ENCODE measurements at places on chromosomes 12 and 14.

DNA sequence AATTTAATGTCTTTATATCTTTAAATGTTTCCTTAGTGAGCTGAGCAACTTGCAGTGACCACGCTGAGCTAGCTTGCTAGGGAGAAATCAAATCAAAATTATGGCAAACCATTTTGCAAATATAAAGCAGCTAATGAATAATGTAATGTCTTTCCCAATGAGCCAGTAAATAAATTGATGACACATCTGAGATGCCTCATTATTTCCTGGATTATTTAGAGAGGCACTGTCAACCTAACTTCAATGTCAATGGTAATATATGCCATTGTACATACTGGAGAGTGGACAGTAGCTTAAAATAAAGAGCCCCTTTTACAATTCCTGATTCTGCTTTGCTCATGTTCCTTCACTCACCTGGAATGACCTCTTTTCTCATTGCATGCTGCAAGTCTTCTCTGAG lies 182.6 kb downstream of the PHLDA1 start:
- DNase-seq, result no peak

- no peak for DNase-seq
Measured at GRCh38 chr14:53532853-53533252, 379.7 kb upstream of the DDHD1 start.

GRCh38 chr14:101763941-101764709 lies 2.6 kb downstream of the PPP2R5C start:
- no peak for DNase-seq

GRCh38 chr12:42468921-42469320 lies 120.6 kb downstream of the PRICKLE1 start:
- no peak for DNase-seq

DNA sequence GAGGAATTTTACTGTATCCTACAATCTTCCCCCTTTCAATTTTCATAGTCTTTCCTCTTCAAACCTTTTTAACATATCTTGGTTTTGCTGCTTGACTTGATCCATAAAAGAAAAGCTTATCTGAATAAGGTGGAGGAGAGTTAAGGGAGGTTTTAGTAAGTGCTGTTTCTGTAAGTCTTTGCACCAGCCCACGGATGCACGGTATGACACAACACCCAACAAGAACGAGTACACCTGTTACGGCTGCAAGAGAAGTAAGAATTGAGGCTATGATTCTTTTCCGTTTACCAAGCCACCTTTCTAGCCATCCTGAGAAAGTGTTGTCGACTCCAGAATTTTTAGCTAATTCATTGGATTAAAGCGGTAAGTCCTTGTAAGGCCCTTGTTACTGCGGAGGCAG lies 26.1 kb upstream of the CPNE8 start:
- DNase-seq, result no peak

DNA sequence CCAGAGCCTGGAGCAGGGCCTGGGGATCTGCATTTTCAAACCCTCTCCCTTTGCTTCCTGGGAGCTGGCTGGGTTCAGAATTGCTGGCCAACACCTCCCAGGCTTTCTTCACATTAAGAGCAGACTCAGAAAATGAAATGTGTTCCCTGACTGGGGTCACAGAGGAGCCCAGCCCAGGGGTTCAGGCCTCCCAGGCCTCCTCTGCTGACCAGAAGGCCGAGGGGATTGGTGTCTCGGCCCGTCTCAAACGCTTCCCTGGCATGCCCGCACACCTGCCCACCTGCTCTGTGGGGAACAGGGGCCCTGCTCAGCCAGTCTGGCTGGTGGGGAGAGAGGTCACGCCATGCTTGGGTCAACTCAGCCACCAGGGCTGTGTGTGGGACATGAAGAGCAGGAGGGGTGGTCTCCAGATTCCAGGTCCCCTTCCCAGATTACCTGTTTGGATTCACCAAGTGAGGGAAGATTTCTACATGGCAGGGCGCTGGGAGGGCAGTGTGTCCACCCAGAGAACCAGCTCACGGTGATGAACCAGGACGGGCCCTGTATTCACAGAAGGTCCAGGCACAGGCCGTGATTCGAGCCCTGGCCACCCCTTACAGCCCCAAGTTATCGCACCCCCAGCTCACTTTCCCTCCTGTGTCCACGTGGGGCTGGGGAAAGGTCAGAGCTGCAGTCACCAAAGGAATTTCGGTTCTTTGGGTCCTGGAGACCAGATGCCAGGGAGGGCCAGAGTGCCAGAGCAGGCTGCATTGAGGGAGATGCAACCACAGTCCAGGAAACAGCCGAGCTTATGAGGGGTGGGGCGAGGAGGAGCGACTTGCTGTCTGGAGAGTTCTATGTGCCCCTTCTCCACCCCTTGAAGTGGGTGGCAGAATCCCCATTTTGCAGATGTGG lies 55.2 kb upstream of the RIN3 start:
- DNase-seq, result no peak

DNA sequence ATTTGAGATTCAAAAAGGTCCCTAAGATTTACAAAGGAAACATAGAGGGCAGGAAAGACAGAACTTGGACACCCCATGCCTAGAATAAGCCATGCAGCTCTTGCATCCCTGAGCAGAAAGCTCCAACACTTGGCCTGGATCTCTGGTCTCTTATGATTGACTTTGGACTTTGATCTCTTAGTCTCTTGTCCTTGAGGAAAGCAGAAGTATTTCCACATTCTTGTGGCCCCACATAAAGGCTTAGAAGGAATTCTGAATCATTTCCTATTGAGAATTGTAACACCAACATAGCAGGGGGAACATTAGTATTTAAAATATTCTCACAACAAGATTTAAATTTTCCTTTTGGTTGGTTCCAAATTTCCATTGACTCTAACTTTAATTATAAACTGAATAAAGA lies 283.7 kb upstream of the PRKD1 start:
- DNase-seq, result peak; percentile 61

DNA sequence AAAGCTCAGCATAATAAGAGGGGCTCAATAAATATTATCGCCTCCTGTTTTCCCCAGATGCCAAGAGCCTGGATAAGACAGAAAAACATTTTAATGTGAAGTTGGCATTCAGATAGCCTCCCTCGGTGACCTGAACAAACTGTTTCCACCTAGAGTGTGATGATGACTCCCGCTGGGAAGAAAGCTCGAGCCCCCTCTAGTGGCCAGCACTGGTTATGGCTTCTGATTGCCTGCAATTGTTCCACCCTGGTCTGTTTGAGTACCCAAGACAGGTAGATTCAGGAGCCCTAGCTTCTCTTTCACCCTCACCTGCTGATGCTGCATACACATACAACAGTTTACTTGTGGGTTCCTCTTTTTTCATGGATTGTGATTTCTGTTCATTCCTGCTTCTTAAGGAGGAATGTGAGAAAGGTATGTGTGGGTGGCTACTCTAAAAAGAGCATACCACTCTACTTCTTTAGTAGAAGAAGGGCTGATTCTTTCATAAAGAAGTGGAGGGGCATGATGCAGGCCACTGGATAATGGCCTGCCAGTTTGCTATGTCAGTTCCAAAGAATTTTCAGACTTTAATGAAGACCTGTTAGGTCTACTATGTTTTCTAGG lies 6.4 kb downstream of the ERG28 start:
- no peak for DNase-seq

- no peak for DNase-seq
Measured at GRCh38 chr14:102362084-102362483, 606 bp downstream of the CINP start.

DNA sequence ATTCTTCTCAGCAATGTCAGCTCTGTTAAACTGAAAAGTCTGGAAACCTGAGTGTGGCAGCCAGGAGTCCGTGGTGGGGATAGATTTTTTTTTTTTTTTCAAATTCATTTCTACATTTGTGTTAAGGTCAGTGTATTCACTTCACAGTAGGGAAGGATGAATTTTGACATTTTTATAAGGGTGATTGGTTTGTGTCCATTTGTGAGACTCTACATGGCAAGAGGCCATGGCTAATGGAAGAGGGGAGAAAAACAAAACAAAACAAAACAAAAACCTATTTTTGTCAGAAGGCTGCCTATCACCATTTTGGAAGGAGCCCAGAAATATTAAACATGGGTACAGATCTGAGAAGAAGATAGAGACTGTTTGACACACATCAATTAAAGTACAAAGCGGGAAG lies 176.1 kb downstream of the RMST start:
- no peak for DNase-seq

GRCh38 chr12:93819050-93819491 lies 141.9 kb downstream of the CRADD start:
- DNase-seq, result no peak

DNA sequence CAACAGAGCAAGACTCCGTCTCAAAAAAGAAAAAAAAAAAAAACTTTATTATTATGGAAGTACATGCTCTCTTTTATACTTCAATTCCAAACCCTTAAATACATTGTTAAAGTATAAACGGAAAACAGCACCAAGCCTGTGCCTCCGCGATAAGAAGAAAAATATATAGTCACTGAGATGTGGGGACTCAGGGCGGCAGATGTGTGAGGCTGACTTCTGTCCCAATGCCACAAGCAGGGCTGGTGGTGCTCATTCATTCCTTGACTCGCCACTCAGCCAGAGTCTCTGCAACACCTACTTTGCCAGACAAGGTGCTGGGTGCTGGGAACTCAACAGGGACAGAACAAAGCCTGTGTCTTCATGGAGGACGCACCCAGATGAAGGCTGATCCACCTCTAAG lies 13.8 kb downstream of the LGMN start:
- DNase-seq, result no peak

- no peak for DNase-seq
Measured at GRCh38 chr12:116161588-116161987, 115.9 kb downstream of the MED13L start.
